ENCODE measurements at places on chromosomes 12 and 14. TPM values are rescaled to one million over a fixed set of nuclear protein-coding genes. Genes with fewer than 3 reads are reported as not detected.

RNASE7 gene
- not detected for total RNA-seq

PCED1B gene
- 0.20 TPM for total RNA-seq

NFATC4 gene
- 0.87 TPM for total RNA-seq

ZDHHC22 gene
- under 0.01 TPM for total RNA-seq

ASCL1 gene
- total RNA-seq = not detected

PLA2G1B gene
- not detected for total RNA-seq

RTL1 gene
- total RNA-seq = not detected

ABCC9 gene
- under 0.01 TPM for total RNA-seq

C14orf132 gene
- total RNA-seq = 1.3 TPM

TAS2R50 gene
- total RNA-seq = 1.2 TPM

CD163L1 gene
- total RNA-seq = 10.2 TPM

DHRS2 gene
- 0.87 TPM for total RNA-seq

ACVR1B gene
- 15.1 TPM for total RNA-seq

KRT74 gene
- not detected for total RNA-seq

RPGRIP1 gene
- total RNA-seq = 0.20 TPM

HOXC10 gene
- total RNA-seq = not detected
